ENCODE measurements at places on chromosomes 2 and 18.

GRCh38 chr2:126571403-126571802, 84.6 kb upstream of the GYPC start:
- DNase-seq = no peak

DNA sequence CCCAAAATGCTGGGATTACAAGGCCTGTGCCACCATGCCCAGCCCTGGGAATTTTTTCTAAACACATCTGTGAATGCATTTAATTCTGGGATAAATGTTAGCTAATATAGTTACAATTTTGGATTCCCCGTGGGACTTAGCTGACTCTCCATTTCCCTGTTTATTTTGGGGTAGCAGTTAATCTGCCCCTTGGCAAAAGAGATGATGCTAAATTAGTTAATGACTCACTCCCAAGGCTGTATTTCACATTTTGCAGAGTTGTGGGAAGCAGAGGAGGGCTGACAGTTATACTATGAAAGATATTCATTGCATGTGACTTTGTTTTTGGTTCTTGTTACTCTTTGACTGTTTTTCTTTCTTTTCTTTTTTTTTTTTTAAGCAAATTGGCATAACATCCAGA, 3.2 kb downstream of the MTHFD2 start:
- no peak for DNase-seq

- no peak for DNase-seq
These were observed 25.0 kb downstream of the CEP68 start for GRCh38 chr2:65081232-65081685.

DNA sequence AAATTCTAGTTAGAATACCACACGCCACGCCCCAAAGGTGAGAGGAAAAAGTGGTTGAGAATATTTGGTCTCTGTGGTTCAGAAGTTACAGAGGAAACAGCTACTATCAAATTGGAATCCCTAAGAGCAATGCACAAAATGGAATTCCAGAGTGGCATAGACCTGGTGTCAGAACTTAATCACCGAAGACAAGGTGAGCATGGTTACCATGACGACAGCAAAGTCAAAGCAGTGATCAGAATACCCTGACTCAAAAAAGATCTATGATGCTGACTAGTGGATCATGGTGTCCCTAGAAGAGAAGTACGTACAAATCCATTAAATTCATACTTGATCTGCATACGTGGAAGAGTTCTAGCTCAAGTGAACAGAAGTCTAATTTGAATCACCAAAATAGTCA, 14.5 kb downstream of the LRRTM4 start:
- DNase-seq = no peak

DNA sequence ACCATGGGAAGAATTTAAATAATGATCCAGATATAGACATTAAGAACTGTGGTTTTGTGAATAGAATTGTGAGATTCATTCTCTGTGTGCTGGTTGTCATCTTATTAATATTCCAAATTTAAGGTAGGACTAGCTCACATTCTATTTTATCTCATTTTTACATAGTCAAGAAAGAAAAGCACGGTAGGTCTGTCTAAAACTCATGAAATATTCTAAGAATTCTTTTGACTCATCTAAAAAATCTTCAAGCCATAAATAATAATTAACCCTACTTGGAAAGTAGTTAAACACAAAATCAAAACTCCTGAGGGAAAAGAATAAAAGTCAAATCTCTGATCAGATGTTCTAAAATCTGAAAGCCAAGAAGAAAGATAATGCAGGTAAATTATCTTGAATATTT, 388.8 kb upstream of the CHAC2 start:
- no peak for DNase-seq

DNA sequence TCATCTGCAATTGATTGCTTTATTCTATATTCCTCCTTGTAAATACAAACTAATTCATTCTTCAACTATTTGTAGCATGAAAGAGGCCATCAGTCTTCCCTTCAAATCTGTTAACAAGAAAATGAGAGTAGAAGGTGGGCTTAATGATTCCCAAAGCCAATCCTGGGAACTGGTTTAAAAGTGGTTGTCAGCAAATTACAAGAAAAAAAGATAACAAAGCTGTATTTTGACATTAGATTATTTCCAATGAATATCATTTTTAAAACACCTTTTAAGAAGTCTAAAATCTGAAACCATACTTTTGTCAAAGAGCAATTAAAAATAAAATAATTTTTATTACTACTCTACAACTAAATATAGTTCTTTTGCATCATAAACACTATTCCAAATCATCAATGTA, 139.2 kb downstream of the DYM start:
- DNase-seq = no peak

- no peak for DNase-seq
These were observed 6.5 kb upstream of the ASIC4 start for GRCh38 chr2:219507581-219508443.

DNA sequence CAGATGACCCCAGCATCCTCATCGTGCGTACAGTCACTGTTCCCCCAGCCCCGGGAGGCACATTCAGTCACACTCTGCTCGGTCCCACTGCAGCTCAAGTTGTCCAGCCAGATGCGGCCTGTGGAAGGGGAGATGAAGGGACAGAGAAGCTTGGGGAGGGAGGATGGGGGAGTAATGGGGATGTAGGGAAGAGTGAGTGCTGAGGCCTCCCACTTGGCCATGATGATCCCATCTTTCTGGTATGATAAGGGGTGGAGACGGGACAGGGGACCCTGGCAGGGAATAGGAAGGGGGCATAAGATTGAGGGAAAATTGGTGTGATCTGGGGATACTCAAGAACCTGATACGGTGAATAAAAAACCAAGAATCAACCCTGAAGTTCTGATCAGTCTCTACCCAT, 3.5 kb downstream of the LOXL3 start:
- DNase-seq = no peak

- DNase-seq = no peak
These were observed 379.3 kb downstream of the SOX11 start for GRCh38 chr2:6071519-6071918.

Data from urothelium cell line (cell line).